Foreskin melanocyte (primary cell): ENCODE measurements at places on chromosomes 4 and X.

DNA sequence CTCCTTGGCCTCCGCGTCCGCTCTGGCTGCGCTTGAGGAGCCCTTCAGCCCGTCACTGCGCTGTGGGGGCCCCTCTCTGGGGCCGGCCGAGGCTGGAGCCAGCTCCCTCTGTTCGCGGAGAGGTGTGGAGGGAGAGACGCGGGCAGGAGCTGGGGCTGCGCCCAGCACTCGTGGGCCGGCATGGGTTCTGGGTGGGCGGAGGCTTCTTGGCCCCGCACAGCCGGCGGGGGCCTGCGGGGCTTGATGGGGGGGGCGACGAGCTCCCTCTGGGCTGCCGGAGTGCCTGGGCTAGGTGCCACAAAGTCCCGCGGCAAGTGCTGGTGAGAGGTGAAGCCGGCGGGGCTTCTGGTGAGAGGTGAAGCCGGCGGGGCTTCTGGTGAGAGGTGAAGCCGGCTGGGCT, 61.9 kb downstream of the ANKRD50 start:
- DNase-seq: no peak

- no peak for DNase-seq
These were observed 99.5 kb downstream of the KCNIP4 start for GRCh38 chr4:21849077-21849476.

GRCh38 chr4:168859888-168860694, 150.0 kb downstream of the CBR4 start:
- no peak for DNase-seq

- no peak for DNase-seq
These were observed 54.4 kb upstream of the BMP2K start for GRCh38 chr4:78721747-78722146.

DNA sequence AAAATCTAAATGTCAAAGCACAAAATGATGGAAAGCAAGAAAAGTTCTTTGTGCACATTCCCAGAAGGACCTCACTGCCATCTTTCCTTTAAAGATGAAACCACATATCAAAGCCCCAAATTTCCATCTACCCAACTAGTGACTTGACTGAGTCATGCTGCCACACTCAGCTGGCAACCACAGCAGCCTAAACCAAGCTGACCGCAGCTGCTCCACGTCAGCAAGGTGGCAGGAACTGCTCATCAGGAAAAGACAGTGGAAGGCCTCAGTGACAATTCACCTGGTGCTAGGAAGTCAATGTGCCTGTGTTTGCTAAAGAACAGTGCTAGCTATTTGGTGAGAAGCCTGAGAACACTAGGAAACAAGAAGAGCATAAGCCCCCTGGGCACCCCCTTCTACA, 26.1 kb downstream of the ACOX3 start:
- DNase-seq: no peak
